ENCODE measurements at places on chromosomes 2 and 18.

- no peak for DNase-seq
These were observed 68.5 kb upstream of the STK17B start for GRCh38 chr2:196239622-196240587.

DNA sequence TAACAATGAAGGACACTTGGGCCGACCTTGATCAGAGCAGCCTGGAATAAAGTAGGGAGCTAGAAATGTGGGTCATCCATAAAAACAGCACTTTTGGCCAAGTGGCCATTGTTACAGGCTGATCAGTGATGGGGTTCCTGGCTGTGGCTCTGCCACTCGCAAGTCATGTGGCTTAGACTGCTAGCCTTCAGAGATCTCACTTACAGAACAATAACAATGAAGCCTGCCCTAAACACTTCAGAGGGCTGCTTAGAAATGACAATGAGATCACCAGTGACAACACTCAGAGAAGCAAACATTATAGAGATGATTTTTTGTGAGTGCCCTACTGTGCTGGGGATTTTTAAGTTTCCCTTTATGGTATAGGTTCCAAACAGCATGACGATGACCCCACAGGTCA is 107.9 kb upstream of the LMAN1 start:
- no peak for DNase-seq

DNA sequence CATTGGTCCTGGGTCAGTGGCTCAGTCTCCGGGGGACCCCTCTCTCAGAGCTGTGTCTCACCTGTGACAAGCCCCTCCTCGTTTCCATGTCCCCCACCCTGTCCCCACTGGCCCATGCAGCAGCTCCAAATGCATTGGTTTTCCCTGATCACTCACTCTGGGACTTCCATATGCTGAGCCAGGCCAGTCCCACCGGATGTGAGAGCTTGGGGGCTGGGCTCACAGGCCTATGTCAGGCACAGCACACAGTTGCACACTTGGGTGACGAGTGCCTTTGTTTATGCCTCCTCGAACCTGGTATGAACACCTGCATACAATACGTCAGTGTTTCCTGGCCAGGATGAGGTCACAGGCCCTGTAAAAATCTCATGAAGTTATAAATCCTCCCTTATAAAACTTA is 232.5 kb downstream of the TFCP2L1 start:
- no peak for DNase-seq

DNA sequence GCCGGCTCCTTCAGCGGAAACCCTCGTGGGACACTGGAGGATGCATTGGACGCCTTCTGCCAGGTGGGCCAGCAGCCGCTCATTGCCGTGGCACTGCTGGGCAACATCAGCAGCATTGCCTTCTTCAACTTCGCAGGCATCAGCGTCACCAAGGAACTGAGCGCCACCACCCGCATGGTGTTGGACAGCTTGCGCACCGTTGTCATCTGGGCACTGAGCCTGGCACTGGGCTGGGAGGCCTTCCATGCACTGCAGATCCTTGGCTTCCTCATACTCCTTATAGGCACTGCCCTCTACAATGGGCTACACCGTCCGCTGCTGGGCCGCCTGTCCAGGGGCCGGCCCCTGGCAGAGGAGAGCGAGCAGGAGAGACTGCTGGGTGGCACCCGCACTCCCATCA is 7.8 kb upstream of the CENPA start:
- DNase-seq: no peak

- DNase-seq: no peak
These were observed 6.8 kb upstream of the EHD3 start for GRCh38 chr2:31227110-31227509.

DNA sequence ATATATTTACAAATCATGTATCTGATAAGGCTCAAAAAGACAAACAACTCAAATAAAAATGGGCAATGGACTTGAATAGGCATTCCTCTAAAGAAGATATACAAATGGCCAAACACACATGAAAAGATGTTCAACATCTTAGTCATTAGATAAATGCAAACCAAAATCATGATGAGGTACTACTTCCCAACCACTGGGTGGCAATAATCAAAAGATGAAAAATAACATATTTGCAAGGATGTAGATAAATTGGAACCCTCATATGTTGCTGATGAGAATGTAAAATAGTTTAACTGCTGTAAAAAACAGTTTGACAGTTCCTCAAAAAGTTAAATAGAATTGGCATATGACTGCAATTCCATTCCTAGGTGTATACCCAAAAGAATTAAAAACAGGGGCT is 132.3 kb downstream of the TTC32 start:
- no peak for DNase-seq

Data from NCI-H1105 (cell line).